ENCODE measurements at places on chromosomes 11 and 22. TPM values are rescaled to one million over a fixed set of nuclear protein-coding genes. Genes with fewer than 3 reads are reported as not detected.

DNA sequence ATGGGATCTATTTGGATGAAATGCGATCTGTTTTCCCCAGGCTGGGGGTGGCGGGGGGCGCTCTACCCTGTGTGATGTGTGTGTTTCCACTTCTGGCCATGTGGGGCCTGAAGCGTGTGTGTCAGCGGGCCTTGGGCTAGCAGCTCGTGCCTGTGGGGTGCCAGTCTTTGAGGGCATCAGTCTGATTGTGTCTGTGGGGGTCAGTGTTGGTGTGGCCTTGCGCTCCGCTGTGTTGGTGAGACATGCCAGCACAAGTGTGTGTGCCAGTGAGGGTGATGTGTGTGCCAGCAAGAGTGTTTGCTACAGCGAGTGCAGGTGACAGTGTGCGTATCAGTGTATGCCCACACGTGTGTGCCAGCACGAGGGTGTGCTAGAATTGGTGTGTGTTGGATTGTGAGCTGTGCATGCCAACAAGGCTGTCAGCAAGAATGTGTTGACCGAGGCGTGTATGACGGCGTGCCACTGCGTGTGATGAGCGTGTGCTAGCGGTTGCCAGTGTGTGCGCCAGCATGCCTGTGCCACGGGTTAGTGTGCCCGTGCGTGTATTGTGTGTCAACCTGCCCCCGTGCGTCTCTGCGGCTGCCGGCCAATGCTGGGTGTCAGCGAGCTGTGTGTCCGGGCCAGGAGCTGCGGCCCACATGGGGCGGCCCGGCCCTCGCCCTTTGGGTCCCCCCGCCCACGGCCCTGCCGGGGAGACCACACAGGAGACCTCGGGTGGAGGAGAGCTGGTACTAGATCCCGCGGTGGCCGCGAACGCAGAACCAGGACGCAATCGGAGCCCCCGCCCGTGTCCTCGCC lies 519 bp downstream of the ARRB1 start:
- no peak for DNase-seq

GRCh38 chr11:106017093-106017492 lies 4.9 kb downstream of the MSANTD4 start:
- DNase-seq: no peak

GRCh38 chr11:107564877-107565218 lies 687 bp downstream of the ALKBH8 start:
- no peak for DNase-seq

DNA sequence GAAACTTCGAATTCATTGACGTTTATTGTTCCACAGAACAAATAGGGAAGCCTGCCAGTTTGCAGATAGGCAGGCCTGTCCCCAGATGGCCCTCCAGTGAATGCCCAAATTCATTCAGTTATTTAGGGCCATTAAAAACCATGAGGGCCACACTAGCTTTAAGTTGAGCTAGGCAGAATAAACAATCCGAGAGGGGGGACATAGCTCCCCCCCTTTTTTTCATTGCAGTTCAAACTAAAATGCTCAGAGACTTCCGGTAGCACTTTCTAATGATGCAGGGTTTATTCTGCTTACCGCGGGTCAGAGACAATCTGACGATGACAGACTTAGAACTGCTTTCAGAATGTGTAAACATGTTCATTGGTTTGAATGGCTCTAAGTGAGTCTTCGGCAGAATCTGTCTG lies 72.0 kb downstream of the ZBTB16 start:
- no peak for DNase-seq

GRCh38 chr11:128707681-128708080 lies 13.8 kb downstream of the FLI1 start:
- DNase-seq: peak; percentile 37

DNA sequence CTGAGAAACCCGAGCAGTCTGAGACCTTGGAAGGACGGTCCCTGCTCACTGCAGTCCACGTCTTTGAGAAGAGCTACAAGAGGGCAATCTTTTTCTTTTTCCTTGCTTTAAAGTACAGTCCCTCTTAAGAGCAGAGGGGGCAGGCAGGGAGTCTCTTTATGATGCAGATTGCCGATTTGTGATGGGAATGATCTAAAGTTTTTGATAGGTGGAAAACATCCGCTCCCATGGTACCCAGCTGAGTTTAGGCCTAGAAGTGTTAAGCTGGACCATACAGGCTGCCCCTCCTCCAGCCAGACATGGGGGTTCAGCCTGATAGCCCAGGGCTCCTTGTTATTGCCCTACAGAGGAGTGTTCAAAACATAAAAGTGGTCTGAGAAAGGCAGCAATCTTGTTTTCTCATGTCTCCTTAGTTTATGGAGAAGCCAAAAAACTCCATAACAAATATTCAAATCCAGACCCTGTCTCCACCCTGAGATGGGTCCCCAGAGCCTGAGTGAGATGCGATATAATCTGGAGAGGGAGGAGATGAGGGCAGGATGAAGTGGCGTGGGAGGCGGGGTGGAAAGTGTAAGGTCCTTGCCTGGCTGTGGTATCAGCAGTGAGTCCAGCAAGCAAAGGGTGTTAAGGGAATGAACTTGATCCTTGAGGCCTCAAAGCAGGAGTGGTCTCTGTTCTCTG lies 135.1 kb downstream of the FDX1 start:
- DNase-seq: peak; percentile 18

GRCh38 chr11:133579165-133580031 lies 47.1 kb upstream of the OPCML start:
- peak; percentile 39 for DNase-seq

DNA sequence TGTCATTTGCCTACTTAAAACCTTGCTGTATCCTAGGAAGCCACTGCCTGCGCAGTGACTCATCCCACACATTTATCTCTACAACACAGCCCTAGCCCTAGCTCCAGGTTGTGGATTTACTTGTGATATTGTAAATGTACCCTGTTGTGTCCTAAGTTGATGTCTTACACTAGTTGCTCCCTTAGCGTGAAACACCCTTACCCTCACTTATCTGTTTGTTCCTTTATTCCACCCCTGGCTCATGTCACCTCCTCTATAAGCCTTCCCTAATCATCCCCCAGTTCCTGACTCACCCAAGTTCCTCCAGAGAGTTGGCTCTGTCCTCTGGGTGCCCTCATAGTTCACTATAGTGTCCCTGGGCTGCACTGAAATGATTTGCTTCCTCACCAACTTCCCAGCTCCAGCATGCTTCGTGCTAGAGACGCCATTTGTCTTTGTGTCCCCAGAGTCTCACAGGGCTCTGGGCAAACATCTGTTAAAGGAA lies 431.8 kb upstream of the FAT3 start:
- no peak for DNase-seq

GRCh38 chr22:49955581-49956417 lies 4.8 kb upstream of the PIM3 start:
- no peak for DNase-seq

- DNase-seq: no peak
These were observed 671.7 kb downstream of the BRD1 start for GRCh38 chr22:49155770-49156580.

GRCh38 chr11:130600139-130600538 lies 151.7 kb downstream of the ADAMTS15 start:
- no peak for DNase-seq

The CNGA4 gene
- not detected for polyA plus RNA-seq

The SCARF2 gene
- polyA plus RNA-seq: 17.9 TPM

The SYTL2 gene
- polyA plus RNA-seq: 126 TPM
